ENCODE measurements at places on chromosomes 11 and 22.

DNA sequence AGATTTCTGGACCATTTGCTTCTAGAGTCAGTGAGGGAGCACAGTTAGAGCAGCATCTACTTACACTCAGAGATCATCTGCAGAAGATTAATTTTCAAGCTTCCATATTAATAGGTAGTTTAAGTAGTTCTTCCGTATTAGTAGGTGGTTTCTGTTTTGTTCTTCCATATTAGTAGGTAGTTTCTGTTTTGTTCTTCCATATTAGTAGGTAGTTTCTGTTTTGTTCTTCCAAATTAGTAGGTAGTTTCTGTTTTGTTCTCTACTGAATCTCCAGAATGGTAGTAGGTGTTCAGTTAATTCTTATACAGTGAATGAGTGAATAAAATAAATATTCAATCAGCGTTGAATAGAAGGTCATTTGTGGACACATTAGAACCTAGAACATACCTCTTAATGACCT lies 175.7 kb downstream of the TMEM135 start:
- peaks cover 7% of the 10 kb centered on the region for H3K4me1 ChIP-seq
- H3K36me3 ChIP-seq, result no peaks in the 10 kb centered on the region
- H3K4me3 ChIP-seq, result no peak overlapping the region
- H3K27me3 ChIP-seq, result no peaks in the 10 kb centered on the region

- no peak overlapping the region for H3K27ac ChIP-seq
- no peak overlapping the region for H3K4me3 ChIP-seq
- H3K4me1 ChIP-seq, result no peaks in the 10 kb centered on the region
These were observed 100.7 kb upstream of the ANO3 start for GRCh38 chr11:26231252-26231661.

GRCh38 chr11:78504708-78505107 lies 70.0 kb downstream of the NARS2 start:
- no peak for DNase-seq
- no peaks in the 10 kb centered on the region for H3K27me3 ChIP-seq
- H3K4me3 ChIP-seq, result no peak overlapping the region
- peaks cover 10% of the 10 kb centered on the region for H3K36me3 ChIP-seq
- no peak overlapping the region for H3K27ac ChIP-seq
- peaks cover 30% of the 10 kb centered on the region for H3K4me1 ChIP-seq

- H3K27me3 ChIP-seq, result no peaks in the 10 kb centered on the region
- H3K27ac ChIP-seq, result peak overlapping the region; percentile 43
- DNase-seq, result no peak
- H3K4me3 ChIP-seq, result no peak overlapping the region
- peaks cover 36% of the 10 kb centered on the region for H3K4me1 ChIP-seq
These were observed 7.6 kb upstream of the FTH1 start for GRCh38 chr11:61974766-61975631.

GRCh38 chr22:44848791-44849420 lies 96.5 kb downstream of the ARHGAP8 start:
- no peaks in the 10 kb centered on the region for H3K4me1 ChIP-seq
- H3K4me3 ChIP-seq, result no peak overlapping the region
- no peaks in the 10 kb centered on the region for H3K36me3 ChIP-seq
- no peak overlapping the region for H3K27ac ChIP-seq
- H3K27me3 ChIP-seq, result no peaks in the 10 kb centered on the region
- DNase-seq, result no peak

GRCh38 chr22:30080805-30081204 lies 541 bp downstream of the HORMAD2 start:
- peaks cover 10% of the 10 kb centered on the region for H3K27me3 ChIP-seq
- DNase-seq, result no peak
- H3K4me1 ChIP-seq, result peaks cover 12% of the 10 kb centered on the region
- no peaks in the 10 kb centered on the region for H3K36me3 ChIP-seq
- no peak overlapping the region for H3K4me3 ChIP-seq

GRCh38 chr11:725624-726202 lies 19.7 kb downstream of the EPS8L2 start:
- no peaks in the 10 kb centered on the region for H3K36me3 ChIP-seq
- no peak overlapping the region for H3K27ac ChIP-seq
- H3K27me3 ChIP-seq, result peaks cover 52% of the 10 kb centered on the region
- H3K4me3 ChIP-seq, result peak overlapping the region; percentile 64

- peaks cover 16% of the 10 kb centered on the region for H3K4me1 ChIP-seq
- peaks cover 4% of the 10 kb centered on the region for H3K27me3 ChIP-seq
- H3K27ac ChIP-seq, result no peak overlapping the region
- no peaks in the 10 kb centered on the region for H3K36me3 ChIP-seq
- H3K4me3 ChIP-seq, result no peak overlapping the region
These were observed 6.1 kb upstream of the ARAP1 start for GRCh38 chr11:72758304-72758689.

DNA sequence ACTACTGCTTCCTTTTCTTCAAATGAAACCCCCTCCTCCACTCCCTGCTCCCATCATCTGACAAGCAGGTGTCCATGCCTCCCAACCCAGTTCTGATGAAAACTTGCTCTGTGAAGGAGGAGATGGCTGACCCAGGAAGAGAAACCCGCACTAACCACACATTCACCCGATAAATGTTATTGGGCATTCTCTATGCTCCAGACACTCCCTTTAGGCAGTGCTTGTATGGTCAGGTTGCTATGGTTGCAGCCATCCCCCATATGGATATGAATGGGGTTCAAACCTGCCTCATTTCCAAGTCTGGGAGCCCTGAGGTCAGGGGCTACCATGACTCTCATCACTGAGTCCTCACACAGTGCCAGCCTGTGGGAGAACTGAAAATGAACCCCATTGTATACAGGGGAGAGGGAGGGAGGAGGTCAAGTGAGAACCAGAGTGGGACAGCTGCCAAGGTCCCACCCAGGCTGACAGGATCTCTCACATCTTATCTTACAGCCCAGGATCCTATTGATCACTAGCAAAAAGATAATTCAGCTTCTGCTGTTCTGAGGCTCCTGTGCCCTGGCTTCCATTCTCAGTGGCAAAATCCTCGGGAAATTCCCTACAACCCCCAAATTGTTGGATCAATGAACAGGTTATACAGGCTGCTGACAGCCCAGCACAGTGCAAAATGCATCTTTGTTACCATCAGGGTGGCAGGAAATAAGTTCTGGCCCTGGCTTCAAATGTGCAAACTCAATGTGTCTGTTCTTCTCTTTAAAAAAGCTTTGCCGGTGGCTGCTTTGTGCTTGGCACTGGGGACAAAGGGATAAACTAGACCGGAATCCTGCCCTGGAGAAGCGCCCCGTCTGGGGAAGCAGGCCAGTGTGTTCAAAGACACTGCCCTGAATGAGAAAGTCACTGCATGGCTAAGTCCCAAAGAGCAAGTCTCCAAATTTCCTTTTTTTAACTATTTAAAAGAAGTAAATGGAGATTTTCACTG lies 22.7 kb upstream of the ACER3 start:
- no peaks in the 10 kb centered on the region for H3K4me1 ChIP-seq
- no peak overlapping the region for H3K27ac ChIP-seq
- no peak for DNase-seq
- H3K4me3 ChIP-seq, result no peak overlapping the region

DNA sequence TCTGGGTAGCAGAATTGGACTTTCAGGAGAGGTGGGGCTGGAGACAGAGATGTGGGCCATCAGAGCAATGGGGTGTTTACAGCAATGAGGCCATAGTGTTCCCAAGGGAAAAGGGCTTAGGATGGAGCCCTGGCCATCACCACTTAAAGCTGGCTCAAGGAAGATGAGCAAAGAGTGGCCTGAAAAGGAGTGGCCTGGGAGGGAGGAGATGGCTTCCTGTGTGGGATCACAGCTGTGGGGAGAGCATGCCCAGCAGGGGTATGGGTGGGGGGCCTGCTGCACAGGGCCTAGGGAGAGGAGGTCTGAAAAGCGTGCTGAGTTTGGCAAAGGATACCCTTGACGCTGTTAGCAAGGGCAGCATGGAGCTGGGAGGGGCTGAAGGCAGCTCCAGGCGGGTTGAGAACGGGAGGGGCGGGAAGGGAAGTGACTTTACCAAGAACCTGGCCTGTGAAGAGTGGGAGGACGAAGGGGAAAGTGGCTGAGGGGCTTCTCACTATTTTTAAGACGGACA lies 13.9 kb downstream of the LRRC32 start:
- H3K27me3 ChIP-seq, result peaks cover 56% of the 10 kb centered on the region
- H3K4me1 ChIP-seq, result peaks cover 3% of the 10 kb centered on the region
- no peak overlapping the region for H3K27ac ChIP-seq

GRCh38 chr22:44398856-44399837 lies 86.4 kb upstream of the SHISAL1 start:
- no peak overlapping the region for H3K27ac ChIP-seq
- H3K4me3 ChIP-seq, result no peak overlapping the region
- H3K36me3 ChIP-seq, result no peaks in the 10 kb centered on the region
- no peaks in the 10 kb centered on the region for H3K4me1 ChIP-seq
- peaks cover 12% of the 10 kb centered on the region for H3K27me3 ChIP-seq

DNA sequence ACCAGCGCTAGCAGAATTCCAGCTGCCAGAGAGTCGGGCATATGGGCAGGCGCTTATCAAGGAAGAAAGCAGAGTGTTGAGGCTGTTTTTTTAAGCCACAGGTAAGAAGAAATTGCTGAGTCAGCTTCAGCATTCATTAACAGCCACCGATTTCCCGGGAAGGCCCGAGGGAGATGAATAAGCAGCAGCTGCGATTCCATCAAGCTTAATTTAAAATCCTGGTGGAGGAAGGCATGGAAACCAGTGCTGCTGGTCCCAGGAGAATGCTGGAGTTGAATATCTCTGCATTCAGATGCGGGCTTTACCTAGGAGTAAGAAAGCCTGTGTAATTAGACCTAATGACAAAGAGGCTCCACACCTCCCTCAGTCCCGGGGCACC lies 168.8 kb downstream of the BRD1 start:
- H3K27me3 ChIP-seq, result peaks cover 20% of the 10 kb centered on the region
- H3K36me3 ChIP-seq, result peaks cover 11% of the 10 kb centered on the region
- no peak for DNase-seq
- no peak overlapping the region for H3K4me3 ChIP-seq

DNA sequence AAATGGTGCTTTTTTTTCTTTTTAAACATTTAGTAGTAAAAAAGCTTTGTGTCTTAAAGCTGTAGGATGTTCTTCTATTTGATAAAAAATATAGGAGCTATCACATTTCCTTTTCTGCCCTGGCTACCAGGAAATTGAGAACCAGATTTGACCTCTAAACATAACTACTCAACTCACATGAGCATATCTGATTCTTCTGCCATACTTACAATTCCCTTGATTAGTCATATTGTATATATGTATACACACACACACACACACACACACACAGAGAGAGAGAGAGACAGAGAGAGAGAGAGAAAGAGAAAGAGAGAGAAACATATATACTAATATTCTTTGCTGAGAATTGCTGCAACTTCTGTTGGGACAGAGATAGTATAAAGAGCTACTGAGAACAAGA lies 23.0 kb upstream of the GDPD4 start:
- no peaks in the 10 kb centered on the region for H3K4me1 ChIP-seq
- H3K4me3 ChIP-seq, result no peak overlapping the region
- H3K36me3 ChIP-seq, result peaks cover 47% of the 10 kb centered on the region
- no peaks in the 10 kb centered on the region for H3K27me3 ChIP-seq

DNA sequence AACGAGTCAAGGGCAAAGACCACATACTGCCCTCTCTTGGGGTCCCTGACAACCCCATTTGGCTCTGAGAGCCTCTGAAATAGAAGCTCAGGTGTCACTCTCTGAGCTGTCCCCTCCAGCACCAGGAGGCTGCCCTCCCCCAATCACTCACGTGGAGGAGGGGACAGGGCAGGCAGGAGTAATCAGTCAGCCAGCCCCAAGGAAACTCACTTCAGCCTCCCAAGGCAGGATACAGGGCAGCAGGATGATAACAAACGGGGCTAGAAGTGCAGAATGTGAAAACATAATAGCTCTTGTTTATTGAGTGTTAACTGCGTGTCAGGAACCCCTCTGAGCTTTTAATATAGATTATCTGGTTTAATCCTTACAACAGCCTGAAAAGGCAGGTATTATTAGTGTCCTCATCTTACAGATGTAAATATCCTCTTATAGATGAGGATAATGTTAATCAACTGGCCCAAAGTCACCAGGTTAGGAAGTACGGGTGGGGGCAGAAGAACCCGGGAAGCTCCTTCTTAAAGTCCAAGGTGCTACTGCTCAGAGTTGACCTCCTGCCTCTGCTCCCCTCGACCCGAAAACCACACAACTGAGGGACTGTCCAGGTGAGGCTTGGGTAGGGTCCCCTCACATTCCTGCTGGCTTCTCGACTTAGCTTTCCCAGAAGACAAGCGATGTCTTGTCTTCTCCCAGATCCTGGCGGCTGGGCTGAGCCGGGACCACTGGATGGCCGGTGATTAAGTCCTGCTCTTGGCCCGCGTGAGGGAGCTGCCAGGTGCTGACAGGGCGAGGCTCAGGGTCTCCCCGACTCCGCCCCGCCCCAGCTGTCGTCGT lies 2.7 kb downstream of the CHRM4 start:
- no peak overlapping the region for H3K27ac ChIP-seq
- H3K4me1 ChIP-seq, result peaks cover 46% of the 10 kb centered on the region
- DNase-seq, result no peak
- no peaks in the 10 kb centered on the region for H3K36me3 ChIP-seq

DNA sequence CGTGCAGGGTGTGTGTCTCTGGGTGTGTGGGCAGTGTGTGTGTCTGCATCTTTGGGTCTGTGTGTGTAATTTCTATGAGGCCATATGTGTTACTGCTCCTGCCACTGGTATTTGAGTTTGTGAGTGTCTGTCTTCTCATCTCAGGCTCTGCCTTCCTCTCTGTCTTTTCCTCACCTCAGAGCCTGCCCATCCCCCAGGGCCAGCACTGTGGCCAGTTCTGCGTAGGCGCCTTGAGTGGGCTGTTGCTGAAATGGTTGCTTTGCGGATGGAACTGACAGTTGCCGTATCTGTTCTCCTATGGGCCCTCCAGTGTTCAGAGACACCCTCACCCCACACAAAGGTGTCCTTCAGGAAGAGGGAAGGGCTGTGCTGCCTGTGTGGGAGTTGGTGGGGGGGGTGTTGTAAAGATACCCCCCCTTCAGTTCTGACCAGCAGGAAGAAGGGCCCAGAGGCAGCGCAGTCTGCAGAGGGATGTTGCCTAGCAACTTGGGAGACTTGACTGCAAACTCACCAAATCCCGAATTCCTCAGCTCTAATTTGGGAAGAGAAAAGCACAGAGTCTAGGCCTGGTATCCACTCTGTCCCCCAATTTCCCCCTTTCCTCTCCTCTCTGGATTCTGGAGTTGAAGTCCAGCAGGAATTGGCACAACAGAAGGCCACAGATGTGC lies 2.0 kb upstream of the NRGN start:
- no peak overlapping the region for H3K4me3 ChIP-seq
- H3K4me1 ChIP-seq, result peaks cover 19% of the 10 kb centered on the region
- peaks cover 61% of the 10 kb centered on the region for H3K27me3 ChIP-seq
- no peaks in the 10 kb centered on the region for H3K36me3 ChIP-seq

GRCh38 chr11:83070731-83071566 lies 748 bp downstream of the RAB30 start:
- H3K36me3 ChIP-seq, result peaks cover 29% of the 10 kb centered on the region
- no peaks in the 10 kb centered on the region for H3K27me3 ChIP-seq
- peaks cover 28% of the 10 kb centered on the region for H3K4me1 ChIP-seq
- no peak overlapping the region for H3K27ac ChIP-seq
- DNase-seq, result peak; percentile 27
- no peak overlapping the region for H3K4me3 ChIP-seq
